ENCODE measurements at places on chromosomes 4 and X. TPM values are rescaled to one million over a fixed set of nuclear protein-coding genes. Genes with fewer than 3 reads are reported as not detected.
A peak's percentile ranks its signal among the peaks of the same experiment; 100 is the strongest.

GRCh38 chrX:19532709-19533108, 17.4 kb upstream of the MAP3K15 start:
- DNase-seq: no peak

- peak; percentile 2 for DNase-seq
These were observed 61.8 kb downstream of the MAGED1 start for GRCh38 chrX:51955200-51955599.

- no peak for DNase-seq
These were observed 144.0 kb upstream of the KIT start for GRCh38 chr4:54513741-54514140.

DNA sequence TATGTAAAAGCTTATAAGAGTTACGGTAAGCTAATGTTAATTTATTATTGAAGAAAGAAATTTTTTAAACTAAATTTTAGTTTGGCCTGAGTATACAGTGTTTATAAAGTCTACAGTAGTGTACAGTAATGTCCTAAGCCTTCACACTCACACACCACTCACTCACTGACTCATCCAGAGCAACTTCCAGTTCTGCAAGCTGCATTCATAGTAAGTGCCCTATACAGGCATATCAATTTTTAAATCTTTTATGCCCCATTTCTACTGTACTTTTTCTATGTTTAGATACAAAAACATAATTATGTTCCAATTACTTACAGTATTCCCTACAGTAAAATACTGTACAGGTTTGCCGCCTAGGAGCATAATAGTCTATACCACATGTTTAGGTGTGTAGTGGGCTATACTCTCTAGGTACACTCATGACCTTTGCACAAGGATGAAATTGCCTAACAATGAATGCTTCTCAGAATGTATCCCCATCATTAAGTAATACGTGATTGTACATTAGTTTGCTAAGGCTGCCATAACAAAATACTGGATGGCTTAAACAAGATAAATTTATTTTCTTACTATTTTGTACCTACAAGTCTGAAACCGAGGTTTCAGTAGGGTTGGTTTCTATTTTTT, 333.8 kb upstream of the PCDH7 start:
- DNase-seq: no peak

GRCh38 chr4:128009428-128009827, 44.2 kb downstream of the ABHD18 start:
- DNase-seq: no peak

DNA sequence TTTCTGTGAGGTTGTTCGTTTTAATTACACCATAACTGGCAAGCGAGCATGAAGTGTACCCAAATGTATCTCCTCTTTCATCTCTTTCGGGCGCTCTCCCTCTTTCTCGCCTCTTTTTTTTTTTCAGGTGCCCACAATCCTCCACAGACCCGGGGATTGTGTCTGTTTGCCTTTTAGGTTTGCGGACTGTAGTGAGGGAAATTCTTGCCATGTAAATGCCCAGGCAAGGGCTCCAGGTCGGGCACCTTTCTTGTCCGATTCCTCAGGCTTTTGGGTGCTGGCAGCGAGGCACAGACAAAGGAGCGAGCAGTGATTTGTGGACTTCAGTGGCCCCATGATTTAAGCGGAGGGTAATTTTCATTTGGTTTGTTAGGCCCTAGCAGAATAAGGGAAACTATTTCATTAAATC, 1.1 kb upstream of the PHOX2B start:
- DNase-seq: no peak

DNA sequence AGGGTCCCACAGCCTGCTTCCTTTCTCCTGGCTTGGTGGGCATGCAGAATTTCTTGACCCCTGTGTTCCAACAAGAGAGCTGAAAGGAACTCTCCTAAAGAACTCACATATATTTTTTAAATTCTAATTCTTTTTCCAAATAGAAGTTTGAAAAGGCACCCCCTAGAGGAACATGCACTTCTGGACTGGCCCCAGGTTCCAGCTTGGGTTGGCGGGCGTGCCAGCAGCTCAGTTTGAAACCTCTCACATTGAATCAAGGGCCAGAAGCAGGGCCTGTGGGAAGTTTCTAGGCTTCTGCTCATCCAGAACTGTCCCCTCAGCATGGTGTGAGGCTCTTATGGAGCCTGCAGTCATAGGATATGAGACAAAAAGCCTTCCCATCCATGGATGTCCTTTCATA, 132.6 kb downstream of the ATG4A start:
- DNase-seq: no peak

- no peak for DNase-seq
These were observed 2.9 kb downstream of the CCSER1 start for GRCh38 chr4:90130076-90130475.

GRCh38 chr4:87075876-87076275, 141.1 kb downstream of the AFF1 start:
- DNase-seq: no peak

DNA sequence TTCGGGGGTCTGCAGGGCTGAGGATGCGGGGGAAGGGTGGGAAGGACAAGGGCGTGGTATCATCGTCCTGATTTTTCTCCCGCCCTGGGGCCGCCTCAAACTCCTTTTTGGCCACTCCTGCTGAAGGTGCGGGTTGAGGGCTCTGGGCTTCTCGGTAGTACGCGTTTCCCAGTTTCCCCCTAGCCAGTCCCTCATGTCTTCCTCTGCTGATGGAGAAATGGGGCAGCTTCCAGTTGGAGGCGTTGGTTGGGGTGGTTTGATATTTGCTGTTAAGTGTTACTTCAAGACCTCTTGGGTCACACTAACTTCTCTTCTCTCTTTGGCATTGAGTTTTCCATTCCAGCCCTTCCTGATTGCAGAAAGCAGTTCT, 482 bp downstream of the GSTCD start:
- DNase-seq: peak; percentile 55

DNA sequence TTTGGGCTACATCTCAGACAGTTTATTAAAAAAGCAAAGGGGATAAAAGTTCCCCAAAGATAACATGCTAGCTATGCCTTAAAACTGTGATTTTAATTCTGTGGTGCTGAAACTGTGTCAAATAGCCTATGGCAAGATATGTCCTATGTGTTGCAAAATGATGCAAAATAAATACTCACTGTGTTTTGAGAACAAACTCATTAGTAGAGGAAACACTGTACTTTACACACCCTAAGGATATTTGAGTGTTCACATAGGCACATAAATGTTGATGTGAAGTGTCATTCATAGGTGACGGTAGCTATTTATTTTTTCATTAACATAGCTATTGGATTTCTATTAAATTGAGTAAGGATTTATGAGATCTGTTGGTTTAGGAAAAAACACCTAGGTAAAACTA, 351.9 kb downstream of the FAT4 start:
- DNase-seq: no peak

- DNase-seq: no peak
These were observed 5.2 kb downstream of the SH3KBP1 start for GRCh38 chrX:19882066-19882775.

- no peak for DNase-seq
These were observed 125.3 kb upstream of the FAM9C start for GRCh38 chrX:13169684-13170083.

DNA sequence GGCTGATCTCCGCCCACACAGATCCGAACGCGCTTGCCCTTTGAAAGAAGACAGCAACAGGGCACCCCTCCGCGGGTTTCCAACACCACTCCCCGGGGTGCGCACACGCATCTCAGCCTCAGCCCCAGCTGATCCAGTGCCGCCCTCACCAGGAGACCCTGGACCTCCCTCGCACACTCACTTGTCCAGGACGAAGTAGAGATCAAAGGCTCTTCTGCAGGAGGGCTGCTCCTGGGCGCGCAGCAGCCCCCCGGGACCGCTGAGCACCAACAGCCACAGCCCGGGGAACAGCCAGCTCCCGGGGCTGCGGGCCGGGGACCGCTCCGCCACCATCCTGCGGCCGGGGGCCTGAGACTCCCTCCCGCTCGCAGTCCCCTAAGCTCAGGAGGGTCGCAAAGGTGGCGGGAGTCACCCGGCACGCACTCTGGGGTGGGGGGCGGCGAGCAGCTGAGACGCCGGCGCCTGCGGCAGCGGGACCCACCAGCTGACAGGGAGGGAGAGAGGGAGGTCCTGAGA, 743 bp downstream of the ANTXR2 start:
- DNase-seq: peak; percentile 58

DNA sequence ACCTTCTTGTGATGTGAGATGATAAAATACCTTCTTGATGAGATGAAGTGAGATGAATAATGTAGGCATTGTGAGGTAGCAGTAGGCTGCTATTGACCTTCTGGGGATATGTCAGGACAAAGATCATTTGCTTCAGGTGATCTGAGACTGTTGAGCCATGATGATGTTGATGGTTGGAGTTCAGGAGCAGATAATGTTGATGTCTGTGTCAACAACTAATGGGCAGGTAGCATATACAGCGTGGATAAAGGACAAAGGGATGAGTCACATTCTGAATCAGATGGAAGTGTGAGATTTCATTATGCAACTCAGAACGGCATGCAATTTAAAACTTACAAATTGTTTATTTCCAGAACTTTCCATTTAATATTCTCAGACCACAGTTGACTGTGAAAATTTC, 57.3 kb downstream of the RAP1GDS1 start:
- no peak for DNase-seq

- no peak for DNase-seq
These were observed 240.2 kb upstream of the ADAMTS3 start for GRCh38 chr4:72809208-72809607.

- DNase-seq: no peak
These were observed 1411.1 kb upstream of the TENM3 start for GRCh38 chr4:180832073-180832472.

DNA sequence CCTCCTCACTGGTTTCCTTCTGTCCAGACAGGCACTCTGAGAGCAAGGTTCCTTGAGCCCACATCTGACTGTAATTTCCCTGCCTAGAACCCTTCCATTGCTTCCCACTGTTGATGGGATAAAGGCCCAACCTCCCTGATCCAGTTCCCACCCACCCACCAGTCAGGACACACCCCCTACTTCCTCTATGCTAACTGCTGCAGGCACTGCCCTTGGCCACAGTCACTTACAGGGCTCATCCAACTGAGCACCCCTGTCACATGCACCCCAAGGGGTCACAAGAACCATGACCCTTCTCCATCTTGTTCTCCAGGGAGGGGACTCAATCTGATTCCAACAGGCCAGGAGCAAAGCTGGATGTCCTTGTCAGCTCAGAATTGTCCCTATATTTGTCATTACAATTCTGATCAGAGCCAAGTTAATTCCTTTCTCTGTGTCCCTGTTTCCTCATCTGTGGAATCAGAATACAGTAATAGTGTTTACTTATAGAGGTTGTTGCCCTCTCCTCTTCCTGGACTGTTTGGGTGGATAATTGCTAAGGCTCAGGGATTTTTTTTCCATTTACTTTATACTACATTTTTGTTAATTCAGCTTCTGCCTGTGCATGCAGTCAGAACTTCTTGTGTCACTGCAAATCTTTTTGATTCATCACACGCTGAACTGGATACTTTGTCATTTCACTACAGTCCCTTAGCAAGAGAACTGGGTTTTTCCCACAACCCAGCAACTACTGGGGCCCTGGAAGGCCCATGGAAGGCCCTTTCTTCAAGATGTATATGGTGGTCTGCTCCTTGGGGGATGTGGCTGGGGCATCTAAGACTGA, 105.6 kb upstream of the MAMLD1 start:
- no peak for DNase-seq

- DNase-seq: no peak
These were observed 12.9 kb upstream of the WDR19 start for GRCh38 chr4:39169426-39169825.

DNA sequence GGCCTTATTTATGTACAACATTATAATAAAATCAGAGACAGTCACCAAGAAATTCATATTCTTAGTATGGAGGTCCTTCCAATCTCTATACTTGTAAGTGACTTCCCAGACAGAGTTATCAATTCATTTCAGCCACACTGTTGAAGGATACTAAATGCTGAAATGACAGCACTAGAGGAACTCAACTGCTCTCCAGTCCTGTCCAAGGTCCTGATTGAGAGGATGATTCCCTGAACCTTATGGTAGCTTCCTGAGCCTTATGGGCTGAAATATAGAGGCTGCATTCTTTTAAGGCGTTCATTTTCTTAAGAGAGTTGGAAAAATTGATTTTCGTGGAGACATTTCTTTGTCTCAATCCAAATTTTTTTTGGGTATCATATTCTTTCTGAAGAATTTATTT, 205.9 kb downstream of the TLL1 start:
- DNase-seq: no peak

GRCh38 chr4:48910511-48910910, 3.9 kb upstream of the OCIAD2 start:
- no peak for DNase-seq

DNA sequence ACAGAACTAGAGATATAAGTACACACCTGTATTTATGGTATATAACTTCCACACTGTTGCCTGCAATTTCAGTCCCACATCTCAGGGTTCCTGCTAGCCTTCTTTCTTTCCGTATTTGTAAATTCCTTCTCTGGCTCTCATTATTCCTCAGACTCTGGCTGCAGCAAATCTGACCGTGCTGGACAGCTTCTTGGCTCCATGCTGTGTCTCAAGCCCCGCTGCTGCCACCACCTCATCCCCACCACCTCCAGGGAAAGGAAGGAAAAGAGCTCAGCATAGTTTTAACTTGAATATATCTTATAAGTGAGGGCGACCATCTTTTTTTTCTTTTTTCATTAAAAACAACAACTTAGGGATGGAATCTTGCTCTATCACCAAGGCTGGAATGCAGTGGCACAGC, 155.6 kb upstream of the CXCL13 start:
- no peak for DNase-seq

DNA sequence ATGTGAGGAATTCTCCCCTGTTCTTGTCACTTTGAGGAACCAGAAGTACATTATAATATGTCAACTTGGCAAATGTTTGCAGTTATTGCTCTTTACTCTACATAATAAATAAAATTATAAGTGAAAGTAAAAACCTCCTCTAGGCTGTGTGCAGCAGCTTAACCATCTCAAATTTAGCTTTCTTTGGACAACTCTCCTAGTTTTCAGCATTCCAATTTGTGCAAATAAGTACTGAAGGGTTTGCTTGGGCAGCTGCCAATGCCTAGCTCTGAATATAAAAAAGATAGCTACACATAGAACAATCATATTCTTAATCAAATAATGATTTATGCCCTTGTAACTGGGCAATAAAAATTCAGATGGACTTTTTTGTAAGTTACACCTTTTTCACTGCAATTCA, 82.5 kb downstream of the GASK1B start:
- DNase-seq: no peak

Gene VCX2
- total RNA-seq: not detected

Gene NEUROG2
- total RNA-seq: not detected

Gene EVC
- total RNA-seq: 1.4 TPM

Gene ARMCX5
- total RNA-seq: 8.1 TPM

Gene CCDC158
- total RNA-seq: not detected

Gene TMEM271
- not detected for total RNA-seq

Gene ARMCX4
- 7.2 TPM for total RNA-seq

Gene TRIM2
- 4.4 TPM for total RNA-seq

Gene STK26
- 60.0 TPM for total RNA-seq

Gene FRMD7
- total RNA-seq: not detected

Gene FGF2
- total RNA-seq: 4.2 TPM

Gene SH2D1A
- total RNA-seq: 30.5 TPM

Gene MAMLD1
- total RNA-seq: 2.7 TPM

Gene RHOXF2
- total RNA-seq: 2.0 TPM

Gene REPS2
- total RNA-seq: 0.02 TPM

Gene AMTN
- total RNA-seq: not detected

Gene NLGN3
- total RNA-seq: 3.6 TPM

Gene PABPC1L2A
- total RNA-seq: not detected

Measured in activated naive CD4-positive, alpha-beta T cell treated with anti-CD3 and anti-CD28 coated beads, Interleukin-2, amount 50 U/mL, for 72 hours (primary cell).